ENCODE measurements at places on chromosomes 1 and 21. TPM values are rescaled to one million over a fixed set of nuclear protein-coding genes. Genes with fewer than 3 reads are reported as not detected.

Gene C1orf115
- total RNA-seq, result 8.4 TPM

Gene HAO2
- total RNA-seq, result not detected

DNA sequence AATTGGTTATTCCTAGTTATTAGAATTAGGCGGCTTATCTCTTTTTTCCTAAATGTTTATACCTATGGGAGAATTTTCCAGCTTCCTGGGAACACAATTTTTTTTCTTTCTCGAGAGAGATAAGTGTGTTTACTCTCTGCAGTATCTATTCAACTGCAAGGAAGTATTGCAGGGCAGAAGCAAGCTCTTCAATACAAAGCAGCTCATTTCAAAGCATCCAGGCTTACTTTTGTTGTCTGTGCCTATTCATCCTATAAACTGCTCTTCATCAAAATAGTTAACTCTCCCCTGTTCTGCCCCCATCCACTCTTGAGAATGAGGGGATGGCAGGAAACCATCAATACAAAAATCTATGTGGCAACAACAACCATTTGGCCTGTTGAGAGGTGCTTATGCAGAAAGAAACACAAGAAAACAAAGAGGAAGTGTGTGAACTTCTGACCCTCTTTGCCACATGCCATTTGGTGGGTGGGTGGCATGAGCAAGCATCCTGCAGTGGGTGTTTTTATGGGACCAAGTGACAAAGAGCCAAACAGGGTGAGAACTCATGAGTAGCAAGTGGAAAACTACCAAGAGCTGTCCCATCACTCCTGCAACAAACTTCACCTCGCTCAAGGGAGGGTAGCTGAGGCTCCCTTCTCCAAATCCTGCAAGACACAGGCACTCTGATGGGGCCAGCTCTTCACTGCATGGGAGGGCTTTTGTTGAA, 50.6 kb upstream of the MRPS6 start:
- no peak for DNase-seq

Gene RPL5
- 2,606 TPM for total RNA-seq

GRCh38 chr1:34898330-34898761, 31.1 kb downstream of the DLGAP3 start:
- DNase-seq, result no peak

DNA sequence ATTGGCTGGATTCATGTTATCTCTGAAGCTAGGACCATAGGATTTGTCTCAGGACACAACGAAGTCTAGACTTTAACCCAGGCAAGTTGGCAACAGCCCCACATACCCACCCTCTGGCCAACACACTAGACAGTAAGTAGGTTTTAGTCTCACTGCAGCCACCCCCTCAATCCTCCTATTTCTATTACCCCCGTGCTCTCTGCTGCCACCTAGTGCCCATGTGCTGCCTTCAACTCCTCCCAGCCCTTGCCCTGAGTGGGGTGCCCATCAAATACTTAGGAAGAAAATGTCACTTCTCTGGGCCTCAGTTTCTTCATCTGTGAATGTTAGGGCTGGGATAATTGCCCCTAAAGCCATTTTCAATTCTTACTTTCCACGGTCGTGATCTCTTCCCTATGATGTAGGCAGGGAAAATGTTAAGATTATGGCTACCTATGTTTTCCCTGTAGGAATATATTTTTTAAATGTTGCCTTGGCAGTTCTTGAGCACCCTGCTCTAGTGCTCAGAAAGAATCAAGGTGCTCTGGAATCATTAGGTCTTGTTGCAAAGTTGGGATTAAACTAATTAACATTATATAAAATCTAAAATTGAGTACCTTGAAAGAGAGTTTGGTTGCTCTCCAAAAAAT, 213.0 kb downstream of the LMX1A start:
- no peak for DNase-seq

- no peak for DNase-seq
These were observed 42.1 kb downstream of the NOS1AP start for GRCh38 chr1:162111572-162111971.

GRCh38 chr1:43272576-43273571, 3.1 kb downstream of the TMEM125 start:
- DNase-seq, result no peak

DNA sequence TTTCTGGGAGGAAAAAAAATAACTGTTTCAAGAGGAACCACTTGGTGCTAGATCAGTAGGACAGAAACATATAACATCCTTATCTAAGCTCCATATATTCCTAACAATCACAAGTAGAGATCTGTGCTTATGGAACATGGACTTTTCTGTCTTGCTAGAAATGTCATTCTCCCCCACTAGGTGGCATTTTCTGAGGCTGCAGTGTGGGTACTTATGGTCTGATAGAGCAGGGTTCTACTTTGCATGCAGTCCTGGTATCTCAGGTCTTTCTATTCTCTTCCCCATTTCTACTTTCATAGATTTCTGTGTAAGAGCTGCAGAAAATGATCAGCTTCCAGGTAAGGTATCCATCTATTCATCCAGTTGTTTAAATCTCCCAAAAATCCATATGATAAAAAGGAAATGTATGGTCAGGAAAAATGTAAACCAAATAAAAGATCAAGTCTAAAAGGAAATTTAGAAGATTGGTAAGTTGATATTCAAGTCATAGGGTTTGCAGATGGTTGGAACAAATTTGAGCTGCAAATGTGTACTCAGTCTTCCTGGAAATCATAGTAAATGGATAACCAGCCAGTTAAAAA, 1.5 kb downstream of the ZNF684 start:
- no peak for DNase-seq

- DNase-seq, result no peak
These were observed 30.0 kb downstream of the LRRC52 start for GRCh38 chr1:165573787-165574186.

GRCh38 chr1:96746440-96747420, 25.1 kb downstream of the PTBP2 start:
- no peak for DNase-seq

DNA sequence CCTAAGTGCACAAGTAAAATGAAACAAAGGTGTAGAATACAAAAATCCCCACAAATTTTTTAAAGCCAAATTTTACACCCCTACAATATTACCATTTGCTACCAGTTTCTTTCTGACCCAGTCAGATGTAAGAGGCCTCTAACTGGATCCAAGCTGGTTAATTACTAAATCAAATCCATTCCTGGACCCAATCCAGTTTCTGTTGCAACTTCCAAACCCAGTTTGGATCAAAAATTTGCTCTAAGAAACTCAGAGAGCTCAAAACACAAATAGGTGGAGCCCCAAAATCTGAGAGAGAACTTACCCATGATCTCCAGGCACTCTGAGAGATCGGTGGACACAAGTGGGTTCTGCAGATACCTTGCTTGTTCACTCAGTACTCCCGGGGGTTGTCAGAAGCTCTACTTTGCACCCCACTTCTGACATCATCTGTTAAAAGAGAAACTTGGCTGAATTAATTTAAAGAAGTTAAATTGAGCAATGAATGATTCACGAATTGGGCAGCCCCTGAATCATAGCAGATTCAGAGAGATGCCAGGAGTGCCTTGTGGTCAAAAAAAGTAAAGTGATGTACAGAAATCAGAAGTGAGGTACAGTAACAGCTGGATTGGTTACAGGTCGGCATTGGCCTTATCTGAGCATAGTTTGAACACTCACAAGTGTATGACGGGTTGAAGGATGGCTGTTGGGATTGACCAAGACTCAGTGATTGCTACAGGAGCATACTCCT, 448.0 kb downstream of the KCNT2 start:
- no peak for DNase-seq

GRCh38 chr1:54997711-54997986, 1.1 kb upstream of the BSND start:
- DNase-seq, result no peak

Gene EDARADD
- total RNA-seq, result 4.7 TPM

DNA sequence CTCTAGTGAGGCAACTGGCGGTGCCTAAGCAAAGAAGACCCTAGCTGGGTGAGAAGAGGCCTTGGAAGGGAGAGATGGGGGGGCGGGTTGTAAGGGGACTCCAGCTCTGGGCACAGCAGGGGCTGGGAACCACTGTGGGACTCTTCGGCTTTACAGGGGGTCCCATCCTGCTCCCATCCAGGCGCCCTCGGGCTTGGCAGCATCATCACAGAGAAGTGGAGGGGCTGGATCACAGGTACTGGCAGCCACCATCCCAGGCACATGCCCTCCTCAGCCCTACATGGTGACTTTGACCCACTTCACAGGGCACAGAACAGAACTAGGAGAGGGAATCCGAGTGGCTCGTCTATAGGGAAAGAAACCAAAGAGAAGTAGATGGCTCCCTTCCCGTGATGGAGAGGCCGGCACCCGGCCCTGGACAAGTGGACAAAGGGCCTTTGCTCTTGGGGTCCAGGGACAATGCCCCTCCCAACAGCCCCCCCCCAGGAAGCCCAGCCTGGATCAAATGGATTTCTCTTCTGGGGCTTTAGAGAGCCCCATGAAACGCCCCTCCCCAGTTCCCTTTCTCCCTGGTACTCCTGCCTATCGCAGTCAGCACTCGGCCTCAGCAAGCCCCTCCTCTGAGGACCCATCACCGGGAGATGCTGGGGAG, 54.0 kb upstream of the ECE1 start:
- DNase-seq, result no peak
